LHCN-M2 (cell line): ENCODE measurements at places on chromosomes 16 and 17.
A peak's percentile ranks its signal among the peaks of the same experiment; 100 is the strongest.

DNA sequence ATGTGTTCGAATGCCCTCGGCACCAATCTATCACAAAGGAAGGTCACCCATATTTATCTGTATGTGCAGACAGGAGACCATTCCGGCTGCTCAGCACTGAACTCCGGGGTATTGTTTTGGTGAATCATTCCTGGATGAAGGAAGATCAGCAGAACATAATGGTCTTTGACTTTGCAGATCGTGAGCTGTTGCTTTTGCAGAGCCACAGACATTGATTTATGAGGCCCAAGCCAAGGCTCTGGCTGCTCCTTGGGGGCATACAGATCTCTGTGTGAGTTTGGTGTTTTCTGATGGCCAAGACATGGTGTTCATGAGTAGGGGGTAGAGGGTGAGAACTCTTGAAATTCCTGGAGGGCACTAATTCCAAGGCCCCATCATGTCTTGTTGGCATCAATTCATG is 458.8 kb upstream of the HSBP1 start:
- no peak for DNase-seq

- no peak for DNase-seq
These were observed 1.1 kb downstream of the CHRNE start for GRCh38 chr17:4901648-4902344.

DNA sequence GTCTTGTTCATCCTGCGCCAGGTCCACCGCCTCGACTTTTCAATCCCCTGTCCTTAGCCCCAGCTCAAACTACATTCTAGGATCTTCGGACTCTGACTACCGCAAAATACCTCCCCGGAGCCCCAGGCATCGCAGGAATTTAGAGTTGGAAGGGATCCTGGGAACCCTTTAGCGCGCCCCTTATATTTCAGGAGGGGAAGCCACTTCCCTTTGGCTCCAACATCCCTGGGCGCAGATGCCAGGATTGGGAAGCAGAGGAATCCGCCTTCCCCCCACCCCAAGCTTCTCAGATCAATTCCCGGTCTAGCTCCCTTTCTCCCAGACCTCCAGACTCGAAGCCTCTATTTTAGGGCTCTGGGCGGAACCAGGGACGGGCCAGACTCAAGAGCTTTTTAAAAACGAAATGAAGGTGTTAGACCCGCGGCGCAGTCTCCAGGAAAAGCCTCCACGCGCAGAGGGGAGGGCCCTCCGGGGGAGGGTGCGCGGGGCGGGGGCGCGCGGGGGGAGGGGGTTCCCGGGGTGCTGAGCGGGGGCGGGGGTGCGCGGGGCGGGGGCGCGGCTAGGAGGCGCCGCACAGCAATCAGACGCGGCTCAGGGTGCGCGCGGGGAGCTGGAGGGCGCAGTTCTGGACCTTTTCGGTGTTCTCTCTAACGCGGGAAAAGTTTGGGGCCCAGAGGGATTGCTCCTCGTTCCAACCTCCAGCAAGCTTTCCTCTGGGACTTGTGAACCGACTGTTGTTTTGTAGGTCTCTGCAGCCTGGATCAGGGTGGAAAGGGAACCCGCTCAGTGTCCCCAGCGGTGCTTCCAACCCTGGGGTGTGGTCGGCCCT is 1.6 kb downstream of the AHSP start:
- DNase-seq, result no peak

DNA sequence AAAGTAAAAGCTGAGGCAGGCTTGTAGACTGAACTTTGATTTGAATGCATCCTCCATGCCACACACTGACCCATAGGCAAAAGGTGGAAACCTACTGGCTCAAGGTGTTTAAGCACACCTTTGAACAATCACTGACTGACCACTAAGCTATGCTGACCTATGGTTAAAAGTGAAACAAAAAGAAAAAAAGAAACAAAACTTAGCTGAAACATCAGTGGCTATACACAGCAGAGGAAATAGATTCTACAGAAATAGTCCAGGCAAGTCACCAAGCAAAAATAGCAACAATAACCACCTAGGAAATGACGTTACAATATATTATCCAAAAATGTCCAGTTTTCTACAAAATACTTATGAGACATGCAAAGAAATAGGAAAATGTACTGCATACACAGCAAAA is 60.2 kb downstream of the RPGRIP1L start:
- no peak for DNase-seq

DNA sequence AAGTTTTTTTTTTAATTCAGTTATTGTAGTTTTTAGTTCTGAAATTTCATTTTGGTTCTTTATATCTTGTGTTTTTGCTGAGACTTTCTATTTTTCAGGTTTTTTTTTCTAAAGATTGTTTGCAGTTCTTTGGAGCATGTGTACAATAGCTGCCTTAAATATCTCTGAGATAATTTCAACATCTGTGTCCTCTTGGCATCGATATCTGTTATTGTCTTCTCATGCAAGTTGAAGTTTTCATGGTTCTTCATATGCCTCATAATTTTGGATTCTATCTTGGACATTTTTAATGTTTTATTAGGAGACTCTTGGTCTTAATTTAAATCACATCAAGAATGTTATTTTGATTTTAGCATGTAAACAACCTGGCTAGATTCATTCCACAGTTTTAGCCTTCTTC is 22.8 kb downstream of the COX11 start:
- DNase-seq, result no peak

- peak; percentile 92 for DNase-seq
These were observed 271.5 kb downstream of the SOX9 start for GRCh38 chr17:72392056-72393010.

GRCh38 chr17:69466905-69467667 is 52.6 kb downstream of the MAP2K6 start:
- no peak for DNase-seq

DNA sequence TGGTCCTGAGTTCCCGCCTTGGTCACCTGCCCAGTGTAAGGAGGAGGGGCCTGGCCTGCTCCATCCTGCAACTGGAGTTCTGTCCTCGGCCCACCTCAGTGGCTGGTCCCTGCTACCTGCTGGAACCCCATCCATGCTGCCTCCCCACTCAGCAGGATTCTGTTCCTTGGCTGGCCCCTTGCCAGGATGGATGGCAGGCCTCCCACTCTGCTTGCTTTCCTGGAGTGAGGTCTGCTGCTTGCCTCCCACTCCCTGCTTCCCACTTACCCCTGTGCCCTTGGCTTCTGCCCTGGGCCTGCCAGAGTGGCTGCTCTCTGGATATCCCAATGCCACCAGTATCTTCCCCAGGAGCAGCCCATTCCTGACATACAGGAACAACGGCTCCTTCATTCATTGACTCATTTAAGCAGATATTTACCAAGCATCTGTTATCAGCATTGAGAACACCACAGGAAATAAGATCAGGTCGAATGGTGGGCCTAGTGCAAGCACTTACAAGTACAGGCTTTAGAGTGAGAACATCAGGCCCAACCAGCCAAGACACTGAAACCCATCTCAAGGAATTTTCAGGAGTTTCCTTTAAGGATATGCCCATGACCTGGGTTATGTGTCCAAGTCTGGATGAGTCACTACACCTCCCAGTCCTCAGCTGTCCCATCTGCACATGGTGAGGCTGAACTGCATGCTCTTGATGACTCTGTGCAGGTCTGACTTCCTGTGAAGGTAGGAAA is 17.0 kb upstream of the RPRML start:
- peak; percentile 64 for DNase-seq

GRCh38 chr16:85416228-85417109 is 196.7 kb upstream of the GSE1 start:
- DNase-seq, result no peak

GRCh38 chr17:4504188-4504587 is 5.5 kb downstream of the SPNS2 start:
- DNase-seq, result no peak

GRCh38 chr17:59277031-59277430 is 54.4 kb upstream of the YPEL2 start:
- no peak for DNase-seq

DNA sequence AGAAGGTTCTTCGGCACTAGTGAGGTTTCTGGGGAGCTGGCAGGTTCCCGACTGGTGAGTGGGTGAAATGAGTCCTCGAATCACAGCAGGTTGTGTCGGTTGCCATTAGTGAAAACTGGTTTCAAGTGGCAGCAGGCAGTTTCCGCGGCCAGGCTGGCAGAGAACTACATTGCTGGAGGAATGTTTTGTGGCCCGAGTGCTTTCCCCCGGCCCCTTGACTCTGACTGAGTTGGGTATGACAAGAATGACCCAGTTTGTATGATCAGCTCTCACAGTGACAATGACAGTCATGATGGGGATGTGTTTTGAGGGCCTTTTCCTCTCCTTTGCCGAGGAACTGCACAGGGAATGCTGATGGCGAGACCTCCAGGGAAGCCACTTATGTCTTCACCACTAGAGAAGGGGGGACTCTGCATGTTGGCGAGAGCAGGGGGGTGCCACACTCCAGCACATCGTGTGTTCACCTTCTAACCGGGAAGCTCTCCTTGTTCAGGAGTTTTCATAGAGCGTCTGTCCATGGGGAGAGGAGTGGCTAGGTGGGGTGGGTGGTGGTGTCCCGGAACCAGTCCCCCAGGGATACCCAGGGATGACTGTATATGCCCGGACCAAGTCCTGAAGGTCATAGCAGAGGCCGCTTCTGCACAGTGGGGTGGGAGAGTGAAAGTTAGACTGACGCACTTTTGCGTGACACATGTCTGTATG is 206.0 kb upstream of the CHMP6 start:
- DNase-seq, result no peak

- no peak for DNase-seq
These were observed 30.8 kb upstream of the MYOCD start for GRCh38 chr17:12634789-12635414.

DNA sequence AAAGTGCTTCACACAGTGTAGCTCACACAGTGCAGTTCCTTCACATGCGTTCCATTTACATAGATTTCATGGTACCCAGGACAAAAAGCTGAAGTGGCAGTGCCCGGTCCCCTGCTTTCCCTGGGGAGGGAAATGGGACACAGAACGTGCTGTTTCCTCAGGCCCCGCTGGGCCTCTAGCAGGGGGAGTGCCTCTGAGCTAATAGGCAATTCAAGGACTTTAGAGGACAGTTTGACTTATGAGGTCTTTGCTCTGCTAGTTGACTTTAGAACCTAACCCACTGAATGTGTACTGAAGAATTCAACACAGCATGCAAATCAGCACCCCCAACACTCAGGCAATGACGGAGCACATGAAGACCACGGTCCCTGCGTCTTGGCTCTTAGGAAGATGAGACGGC is 6.8 kb downstream of the CDIP1 start:
- no peak for DNase-seq

- DNase-seq, result peak; percentile 54
These were observed 47.4 kb upstream of the KSR1 start for GRCh38 chr17:27408891-27409290.

DNA sequence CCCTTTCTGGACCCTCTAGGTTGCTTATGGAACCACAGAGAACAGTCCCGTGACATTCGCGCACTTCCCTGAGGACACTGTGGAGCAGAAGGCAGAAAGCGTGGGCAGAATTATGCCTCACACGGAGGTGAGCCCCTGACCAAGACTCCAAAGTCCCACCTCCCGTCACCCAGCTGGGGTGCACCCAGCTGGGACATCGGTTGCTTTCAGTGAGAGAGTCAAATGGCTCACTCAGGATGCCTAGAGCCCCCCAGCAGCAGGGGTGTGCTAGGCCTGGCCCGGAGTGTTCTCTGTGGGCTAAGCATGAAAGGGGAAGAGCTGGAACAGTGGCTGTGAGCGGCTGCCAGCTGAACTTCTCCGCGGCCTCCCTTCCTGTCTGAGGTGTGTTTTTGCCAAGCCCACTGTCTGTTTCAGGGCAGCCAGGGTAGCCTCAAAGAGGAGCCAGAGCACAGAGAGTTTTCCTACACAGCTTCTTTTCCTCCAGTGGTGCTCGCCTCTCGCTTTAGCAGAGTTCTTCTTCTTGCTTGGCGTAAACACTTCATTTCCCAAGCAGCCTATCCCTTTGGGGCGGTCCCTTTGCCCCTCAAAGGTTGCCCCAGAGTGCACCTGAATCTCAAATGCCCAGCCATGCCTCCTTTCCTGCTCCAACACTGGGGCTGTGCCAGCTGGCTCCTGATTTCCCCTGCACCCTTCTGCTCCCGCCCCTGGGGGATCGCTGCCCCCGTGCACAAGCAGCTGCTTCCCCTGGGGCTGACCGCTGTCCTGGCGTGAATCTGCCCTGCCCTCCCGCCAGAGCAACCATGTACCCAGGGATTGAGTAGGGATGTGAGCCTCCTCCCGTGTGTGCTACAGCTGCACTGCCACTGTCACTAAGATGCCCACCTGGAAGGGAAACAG is 2.6 kb upstream of the CHAD start:
- DNase-seq, result no peak

- DNase-seq, result no peak
These were observed 213.4 kb upstream of the GSE1 start for GRCh38 chr16:85399583-85400284.

DNA sequence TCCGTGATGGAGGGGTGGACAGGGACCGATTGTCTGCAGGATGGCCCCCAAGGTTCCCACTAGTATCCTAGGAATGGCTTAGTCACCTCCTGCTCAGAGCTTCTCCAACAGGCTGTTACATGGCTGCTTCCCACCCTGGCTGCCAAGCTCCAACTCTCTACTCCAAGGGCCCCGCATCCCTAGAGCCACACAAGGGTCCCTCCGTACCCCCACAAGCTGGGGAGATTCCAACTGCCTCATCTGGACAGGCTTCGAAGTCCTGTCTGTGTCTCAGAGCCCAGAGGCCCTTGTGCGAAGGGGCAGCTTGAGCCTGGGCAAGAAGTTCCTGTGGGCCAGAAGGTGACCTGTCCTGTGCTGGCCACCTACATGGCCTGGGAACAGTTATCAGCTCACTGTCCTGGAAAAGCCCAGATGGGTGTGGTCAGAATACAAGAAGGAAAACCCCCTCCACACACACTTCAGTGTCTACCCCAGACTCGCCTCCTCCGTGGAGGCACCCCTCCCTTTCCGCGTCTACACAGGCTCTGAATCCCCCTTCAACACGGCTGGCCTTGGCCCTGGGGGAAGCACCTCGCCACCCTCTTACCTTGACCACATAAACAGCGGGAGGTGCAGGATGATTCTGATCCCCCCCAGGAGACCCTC is 586 bp downstream of the MEAK7 start:
- peak; percentile 25 for DNase-seq

DNA sequence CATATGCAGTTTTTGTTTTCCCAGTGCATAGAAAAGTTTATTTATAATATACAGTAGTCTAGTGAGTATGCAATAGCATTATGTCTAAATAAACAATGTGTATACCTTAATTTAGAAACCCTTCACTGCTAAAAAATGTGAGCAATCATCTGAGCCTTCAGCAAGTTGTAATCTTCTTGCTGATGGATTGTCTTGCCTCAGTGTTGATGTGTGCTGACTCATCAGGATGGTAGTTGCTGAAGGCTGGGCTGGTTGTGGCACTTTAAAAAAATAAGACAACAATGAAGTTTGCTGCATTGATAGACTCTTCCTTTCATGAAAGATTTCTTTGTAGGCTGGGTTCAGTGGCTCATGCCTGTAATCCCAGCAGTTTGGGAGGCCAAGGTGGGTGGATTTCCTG is 13.9 kb upstream of the CAPNS2 start:
- peak; percentile 79 for DNase-seq
